ENCODE measurements at places on chromosomes 16 and 17.

GRCh38 chr16:80459331-80459777 is 81.4 kb upstream of the DYNLRB2 start:
- DNase-seq = no peak

- DNase-seq = peak; percentile 55
Measured at GRCh38 chr17:8120520-8121406, 2.4 kb upstream of the ALOXE3 start.

DNA sequence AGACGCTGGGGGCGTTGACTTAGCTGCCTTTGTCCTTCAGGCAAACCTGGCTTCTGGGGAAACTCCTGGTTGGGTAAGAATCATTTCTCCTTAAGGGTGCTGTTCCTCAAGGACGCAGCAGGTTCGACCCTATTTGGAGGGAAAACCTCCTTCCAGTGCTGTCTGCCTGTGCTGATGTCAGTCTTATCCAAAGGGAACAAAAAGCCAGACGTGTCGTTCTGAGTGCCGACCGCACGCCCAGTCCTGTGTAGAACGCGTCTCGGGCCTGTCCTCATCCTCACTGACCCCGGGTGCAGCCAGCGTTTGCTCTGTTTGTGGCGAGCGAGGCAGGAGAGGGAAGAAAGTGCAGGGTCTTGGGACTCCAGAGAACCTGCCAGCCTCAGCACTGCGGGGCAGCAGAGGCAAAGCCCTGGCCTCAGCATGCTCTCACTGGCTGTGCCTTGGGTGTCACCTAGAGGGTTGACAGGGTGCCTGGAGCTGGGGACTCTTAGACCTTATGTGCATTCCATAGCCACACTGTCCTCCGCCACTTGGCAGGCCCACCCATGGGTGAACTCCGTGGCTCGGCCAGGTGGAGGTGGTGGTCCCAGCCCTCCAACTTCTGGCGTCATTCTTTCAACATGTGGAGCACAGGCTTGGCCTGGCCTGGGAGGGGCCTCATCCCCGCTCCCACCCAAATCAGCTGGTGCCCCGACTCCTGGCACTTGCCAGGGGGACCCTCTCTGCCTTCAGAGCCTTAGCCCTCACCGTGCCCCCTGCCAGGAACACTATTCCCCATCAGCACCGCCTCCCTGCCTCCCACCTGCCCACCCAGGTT is 6.0 kb downstream of the SNN start:
- DNase-seq = no peak

GRCh38 chr17:39547713-39548478 is 59.8 kb downstream of the NEUROD2 start:
- peak; percentile 64 for DNase-seq

DNA sequence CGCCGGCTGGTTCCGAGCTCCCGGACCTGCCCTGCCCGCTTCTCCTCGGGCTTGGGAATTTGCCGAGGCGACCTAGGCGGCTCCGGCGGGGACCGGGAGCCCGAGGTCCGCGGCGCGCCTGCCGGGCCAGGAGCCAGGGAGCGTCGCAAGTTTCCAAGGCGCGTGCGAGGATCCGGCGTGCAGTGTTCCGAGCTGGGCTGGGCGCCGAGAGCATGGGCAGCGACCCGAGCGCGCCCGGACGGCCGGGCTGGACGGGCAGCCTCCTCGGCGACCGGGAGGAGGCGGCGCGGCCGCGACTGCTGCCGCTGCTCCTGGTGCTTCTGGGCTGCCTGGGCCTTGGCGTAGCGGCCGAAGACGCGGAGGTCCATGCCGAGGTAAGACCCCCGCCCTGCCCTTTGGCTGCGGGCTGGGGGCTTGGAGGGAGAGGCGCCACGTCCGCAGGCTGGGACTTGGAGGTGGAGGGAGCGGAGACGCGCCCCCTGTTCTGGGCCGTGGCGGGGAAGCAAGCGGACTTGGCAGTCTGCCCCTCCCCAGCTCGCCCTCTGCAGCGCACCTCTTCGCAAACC is 668 bp downstream of the MMP15 start:
- no peak for DNase-seq

DNA sequence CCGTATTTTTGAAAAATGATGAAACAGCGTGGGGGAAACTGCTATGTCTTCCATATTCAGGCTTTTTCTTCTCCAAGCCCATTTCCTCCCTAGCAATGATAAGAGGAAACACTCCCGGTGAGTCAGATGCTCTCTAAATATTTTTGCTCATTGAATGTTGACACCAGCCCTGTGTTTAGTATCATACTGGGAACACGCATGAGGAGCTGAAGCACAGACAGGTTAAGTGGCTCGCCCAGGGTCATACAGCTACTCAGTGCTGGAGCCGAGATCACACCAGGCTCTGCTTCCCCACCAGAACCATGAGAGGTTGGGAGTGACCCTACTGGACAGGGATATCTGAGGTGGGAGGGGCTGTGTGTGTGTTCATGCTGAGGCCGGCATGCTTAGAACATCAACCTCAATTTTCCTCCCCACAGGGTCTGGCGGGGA is 37.8 kb upstream of the ADGRG1 start:
- no peak for DNase-seq

DNA sequence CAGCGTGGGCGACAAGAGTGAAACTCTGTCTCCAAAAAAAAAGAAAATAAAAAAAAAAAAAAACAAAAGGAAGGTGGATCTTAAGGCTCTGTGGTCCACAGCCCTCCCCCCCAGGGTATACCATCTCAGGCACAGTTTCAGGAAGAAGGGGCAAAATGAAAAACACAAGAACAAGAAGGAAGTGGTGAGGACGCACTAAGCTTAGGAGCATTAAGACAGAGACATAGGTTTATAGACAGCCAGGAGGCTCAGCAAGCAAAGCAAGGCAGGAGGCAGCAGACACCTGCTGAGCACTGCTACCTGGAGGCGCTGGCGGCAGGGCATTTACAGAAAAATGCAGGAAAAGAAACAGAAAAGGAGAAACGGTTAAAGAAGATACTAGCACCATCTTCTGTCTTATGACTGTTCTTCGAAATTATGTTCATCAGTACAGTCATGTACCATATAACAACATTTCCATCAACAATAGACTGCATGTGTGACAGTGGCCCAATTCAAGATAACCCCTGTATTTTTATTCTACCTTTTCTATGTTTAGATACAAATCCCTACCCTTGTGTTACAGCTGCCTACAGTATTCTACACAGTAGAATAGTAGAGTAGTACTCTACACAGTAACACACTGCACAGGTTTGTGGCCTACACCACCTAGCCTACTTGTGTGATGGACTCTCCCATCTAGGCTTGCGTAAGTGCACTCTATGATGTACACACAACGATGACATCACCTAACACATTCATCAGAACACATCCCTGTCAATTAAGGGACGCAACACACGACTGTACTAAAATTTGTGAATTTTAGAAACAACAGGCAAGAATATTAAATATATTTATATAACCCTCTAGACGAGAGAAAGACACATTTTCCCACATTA is 62.5 kb downstream of the XPO6 start:
- no peak for DNase-seq

- no peak for DNase-seq
Measured at GRCh38 chr17:29412780-29413565, 22.8 kb downstream of the TAOK1 start.

GRCh38 chr17:1716076-1716911 is 6.1 kb upstream of the TLCD2 start:
- DNase-seq = peak; percentile 100

- no peak for DNase-seq
Measured at GRCh38 chr17:82898976-82899514, 59.2 kb upstream of the ZNF750 start.

DNA sequence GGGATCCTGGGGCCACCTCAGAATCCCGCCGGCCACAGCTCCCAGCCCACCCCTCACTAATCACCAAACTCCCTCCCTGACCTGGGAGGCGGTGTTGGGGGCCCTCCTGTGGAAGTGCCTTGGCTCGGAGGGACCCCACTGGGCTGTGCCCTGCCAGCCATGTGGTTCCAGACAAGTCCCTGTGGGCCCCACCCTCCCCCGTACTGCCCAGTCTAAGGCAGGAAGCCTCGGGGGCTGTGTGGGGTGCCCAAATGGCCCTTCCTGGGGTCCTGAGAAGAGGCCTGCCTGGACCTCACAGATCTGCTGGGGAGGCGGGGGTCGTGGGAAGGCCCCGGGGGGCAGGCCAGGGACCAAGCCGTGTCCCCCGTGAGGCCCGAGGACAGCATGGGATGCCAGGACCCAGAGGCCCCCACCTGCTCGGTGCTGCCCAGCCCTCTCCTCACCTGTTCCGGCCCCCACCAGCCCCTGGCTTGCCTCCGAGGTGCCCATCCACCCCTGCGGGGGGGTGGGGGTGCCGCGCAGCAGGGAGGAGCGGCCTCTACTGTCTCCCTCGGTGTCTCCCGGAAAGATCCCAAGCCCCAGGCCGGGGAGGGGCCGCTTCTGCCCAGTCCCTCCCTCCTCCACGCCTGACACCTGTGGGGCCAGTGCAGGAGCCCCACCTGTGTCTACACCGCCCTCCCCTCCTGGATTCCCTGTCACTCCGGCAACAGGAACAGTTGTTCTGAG is 9.3 kb upstream of the KREMEN2 start:
- DNase-seq = no peak

DNA sequence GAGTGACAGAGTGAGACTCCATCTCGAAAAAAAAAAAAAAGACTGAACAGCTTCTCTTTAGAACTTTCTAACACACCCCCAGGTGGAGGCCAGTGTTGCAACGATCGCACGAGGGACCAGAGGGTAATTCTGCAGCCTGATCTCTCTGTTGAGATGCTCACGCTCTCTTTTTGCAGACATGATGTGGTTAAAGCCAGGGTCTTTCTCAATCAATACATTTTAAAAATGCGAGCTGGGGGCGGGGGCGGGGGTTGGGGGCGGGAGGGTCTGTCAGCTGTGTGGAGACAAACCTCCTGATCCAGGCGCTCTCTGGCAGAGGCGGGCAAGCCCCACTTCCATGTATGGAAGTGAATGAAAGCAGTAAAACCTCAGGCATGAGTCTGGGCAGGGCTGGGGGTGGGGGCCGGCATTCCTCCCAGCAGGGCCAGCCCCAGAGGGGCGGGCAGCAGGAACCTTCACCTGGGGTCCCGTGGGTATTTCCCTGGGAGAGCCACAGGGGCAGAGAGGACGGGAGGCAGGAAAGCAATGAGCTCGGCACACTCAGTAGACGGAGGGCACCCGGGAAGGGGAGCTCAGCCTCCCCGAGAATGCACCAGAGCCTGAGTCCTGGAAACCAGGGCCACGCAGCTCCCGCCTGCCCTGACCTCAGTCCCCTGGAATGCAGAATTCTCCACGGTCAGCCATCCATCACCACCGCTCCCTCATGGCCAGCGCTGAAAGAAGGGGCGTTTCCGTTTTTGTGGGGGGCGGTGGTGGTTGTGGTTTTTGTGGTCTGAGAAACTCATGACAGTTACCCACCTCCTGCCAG is 28.0 kb downstream of the NXN start:
- DNase-seq = no peak

DNA sequence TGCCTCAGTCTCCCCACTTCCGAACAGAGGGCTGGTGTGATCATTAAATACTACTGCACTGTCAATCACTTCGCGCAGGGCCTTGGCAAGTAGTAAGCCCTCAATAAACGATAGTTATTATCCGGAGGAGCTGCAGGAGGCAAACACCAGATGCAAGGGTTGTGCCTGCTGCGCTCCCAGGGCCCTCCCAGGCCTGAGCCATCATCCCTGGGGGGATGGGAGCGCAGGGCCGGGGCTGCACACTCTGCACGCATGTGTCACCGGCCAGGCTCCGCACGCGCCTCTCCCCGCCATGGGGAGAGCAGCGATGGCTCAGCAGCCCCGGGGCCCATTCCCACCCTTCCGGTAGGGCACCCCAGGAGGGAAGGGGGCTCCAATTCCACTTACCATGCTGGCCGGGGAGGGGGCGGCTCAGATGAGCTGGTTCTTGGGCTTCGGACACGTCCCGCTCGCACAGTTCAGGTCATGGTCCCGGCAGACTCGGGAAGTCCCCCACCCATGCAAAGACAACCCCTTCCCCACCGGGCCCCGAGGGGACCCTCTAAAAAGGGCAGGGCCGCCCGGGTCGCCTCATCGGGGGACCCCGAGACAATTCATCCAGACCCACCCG is 681 bp downstream of the XPO6 start:
- peak; percentile 55 for DNase-seq
